Femur (tissue), 1 donor: ENCODE measurements at places on chromosomes 3 and 15.

- DNase-seq, result no peak
These were observed 2.4 kb upstream of the CYP1A1 start for GRCh38 chr15:74727727-74728126.

- peak; percentile 58 for DNase-seq
These were observed 373.4 kb downstream of the OCA2 start for GRCh38 chr15:27725731-27726130.

- DNase-seq, result no peak
These were observed 358.0 kb upstream of the CADM2 start for GRCh38 chr3:84600703-84601225.

DNA sequence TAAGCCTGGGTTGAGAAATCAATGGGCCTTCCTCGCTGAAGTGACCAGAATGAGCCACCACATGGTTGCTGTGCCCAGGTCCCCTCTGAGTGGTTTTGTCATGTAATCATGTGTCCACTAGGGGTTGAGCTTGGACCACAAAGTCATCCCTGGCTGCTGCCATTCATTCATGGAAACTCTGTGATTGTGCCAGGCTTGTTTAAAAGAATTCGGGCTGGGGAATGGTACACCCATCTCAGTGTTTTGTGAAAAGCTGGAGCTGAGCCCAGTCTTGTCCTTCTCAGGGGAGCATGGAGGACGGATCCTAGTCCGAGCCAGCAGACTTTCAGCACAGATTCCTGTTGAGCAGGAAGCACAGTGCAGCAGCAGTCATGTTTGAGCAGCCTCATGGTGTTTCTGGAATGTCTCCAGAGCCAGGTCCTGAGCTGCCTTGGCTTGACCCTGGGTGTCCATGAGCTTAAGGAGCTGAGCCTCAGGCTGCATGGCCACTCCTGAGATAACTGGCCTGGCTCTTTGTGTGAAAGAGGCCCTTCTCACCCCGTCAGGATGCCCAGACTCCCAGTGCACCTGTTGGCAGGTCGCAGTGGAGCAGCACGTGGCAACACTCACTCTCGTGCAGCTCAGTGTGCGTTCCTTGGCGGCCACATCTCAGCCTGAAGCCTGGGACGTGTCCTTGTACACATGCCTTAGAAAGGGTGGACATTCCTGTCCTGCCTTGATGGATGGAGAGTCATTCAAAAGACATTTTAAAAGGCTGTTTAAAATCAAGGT, 260.3 kb upstream of the TPM1 start:
- peak; percentile 84 for DNase-seq

DNA sequence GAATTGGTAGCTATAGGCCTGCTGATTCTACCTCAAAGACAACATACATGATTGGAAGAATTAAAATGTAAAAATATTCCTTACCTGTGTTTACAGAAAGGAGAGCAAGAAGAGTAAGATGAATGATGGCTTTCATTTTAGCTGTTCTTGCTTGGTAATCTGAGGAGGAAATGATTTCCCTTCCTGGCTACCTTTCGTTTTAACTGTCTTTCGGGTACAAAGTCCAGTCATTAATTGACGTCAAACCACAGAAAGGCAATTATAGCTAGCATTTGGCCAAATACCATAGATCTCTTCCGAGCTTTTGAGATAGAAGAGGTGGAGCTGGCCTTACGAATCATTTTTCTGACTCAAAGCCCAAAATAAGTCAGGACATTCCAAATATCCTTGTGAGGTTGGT, at the start of gene MUC13:
Gene MUC13, minus strand, starts transcription at position 175 of the 400 bp plus-strand sequence. Its CDS starts 39 bp downstream, at position 136.
- no peak for DNase-seq

GRCh38 chr3:31067004-31067403, 172.5 kb upstream of the GADL1 start:
- DNase-seq, result peak; percentile 81

DNA sequence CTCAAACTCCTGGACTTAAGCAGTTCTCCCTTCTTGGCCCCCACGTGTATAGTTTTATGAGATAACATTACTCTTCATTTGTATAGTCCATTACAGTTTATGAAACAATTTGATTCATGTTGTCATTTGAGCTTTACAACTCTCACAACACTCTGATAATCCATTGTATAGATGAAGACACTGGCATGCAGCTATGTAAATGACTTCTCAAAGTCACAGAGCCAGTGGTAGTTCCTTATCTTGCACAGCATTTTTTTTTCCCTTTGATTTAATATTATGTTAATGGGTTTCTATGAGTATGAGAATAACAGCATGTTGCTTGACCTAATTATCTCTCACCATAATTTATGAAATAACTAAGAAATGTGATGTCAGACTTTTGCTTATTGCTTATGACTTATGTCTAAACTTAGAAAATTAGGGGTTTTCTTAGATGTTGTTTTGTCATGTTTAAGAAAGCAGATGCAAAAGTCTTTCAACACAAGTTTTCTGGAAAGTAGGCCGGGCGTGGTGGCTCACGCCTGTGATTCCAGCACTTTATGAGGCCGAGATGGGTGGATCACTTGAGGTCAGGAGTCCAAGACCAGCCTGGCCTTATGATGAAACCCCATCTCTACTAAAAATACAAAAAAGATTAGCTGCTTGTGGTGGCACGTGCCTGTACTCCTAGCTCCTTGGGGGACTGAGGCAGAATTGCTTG, 13.3 kb downstream of the VPS8 start:
- DNase-seq, result no peak

GRCh38 chr3:152266221-152266995, 2.3 kb upstream of the MBNL1 start:
- peak; percentile 84 for DNase-seq

DNA sequence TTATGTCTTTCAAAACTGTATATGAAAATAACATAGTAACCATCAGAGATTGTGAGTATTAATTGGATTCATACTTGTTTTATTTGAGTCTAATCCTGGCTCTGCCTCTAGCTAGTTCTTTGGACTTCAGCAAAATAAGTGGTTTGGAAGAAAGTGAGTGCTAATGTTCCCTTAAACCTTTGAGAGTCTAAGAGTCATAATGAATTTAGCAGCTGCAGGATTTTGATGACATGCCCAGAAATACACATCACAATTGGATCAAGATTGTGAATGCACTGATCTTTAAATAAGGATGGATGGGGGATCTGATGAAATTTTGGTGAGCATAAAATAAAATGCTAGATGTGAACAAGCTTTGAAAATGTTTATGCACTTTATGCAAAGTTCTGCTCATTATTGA, 79.9 kb upstream of the FAM98B start:
- peak; percentile 64 for DNase-seq

GRCh38 chr15:96097661-96098060, 232.8 kb upstream of the NR2F2 start:
- no peak for DNase-seq

- DNase-seq, result peak; percentile 89
These were observed at the start of gene CD276 for GRCh38 chr15:73683777-73684580. CD276 (plus strand) TSS chr15:73684383; CDS start chr15:73699640, 15,257 bp downstream.

GRCh38 chr3:179768080-179768479, 115.2 kb downstream of the USP13 start:
- DNase-seq, result no peak

- no peak for DNase-seq
These were observed 21.0 kb upstream of the CHMP2B start for GRCh38 chr3:87206070-87206469.

- no peak for DNase-seq
These were observed 156.0 kb upstream of the CD96 start for GRCh38 chr3:111385971-111386495.
